ENCODE measurements at places on chromosomes 2 and 18.

GRCh38 chr2:166560022-166560421 is 66.0 kb upstream of the SCN7A start:
- DNase-seq, result no peak

GRCh38 chr2:7703048-7703447 is 785.8 kb downstream of the RNF144A start:
- no peak for DNase-seq

- no peak for DNase-seq
Measured at GRCh38 chr2:223578846-223579245, 23.3 kb downstream of the SCG2 start.

- DNase-seq, result no peak
Measured at GRCh38 chr2:176085120-176085788, 1.5 kb upstream of the EVX2 start.

DNA sequence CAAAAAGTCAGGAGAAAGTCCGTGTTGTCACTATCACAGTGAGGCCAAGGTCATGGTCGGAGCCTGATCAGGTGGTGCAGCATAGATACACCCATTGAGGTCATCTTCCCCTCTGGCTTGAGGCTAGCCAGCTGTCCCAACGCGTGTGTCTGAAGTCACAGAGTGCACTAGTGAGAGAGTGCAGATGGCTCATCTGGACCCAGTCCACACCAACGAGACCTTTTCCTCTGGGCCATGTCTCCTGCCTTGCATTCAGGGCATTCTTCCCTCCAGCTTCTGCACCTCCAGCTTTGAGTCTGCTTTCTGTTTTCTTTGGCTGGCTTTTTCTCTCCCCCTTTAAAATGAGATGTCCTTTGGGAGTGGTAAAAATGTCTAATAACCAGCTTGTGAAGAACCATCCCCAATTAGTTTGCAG is 146.9 kb downstream of the TDRD15 start:
- DNase-seq, result no peak

GRCh38 chr2:205161156-205161839 is 521.0 kb upstream of the NRP2 start:
- DNase-seq, result no peak

GRCh38 chr18:13446610-13447461 is 228.3 kb downstream of the LDLRAD4 start:
- peak; percentile 68 for DNase-seq

GRCh38 chr2:41741951-41742595 is 305.7 kb upstream of the PKDCC start:
- DNase-seq, result no peak

GRCh38 chr2:241842067-241842415 is 16.7 kb downstream of the PDCD1 start:
- DNase-seq, result no peak

DNA sequence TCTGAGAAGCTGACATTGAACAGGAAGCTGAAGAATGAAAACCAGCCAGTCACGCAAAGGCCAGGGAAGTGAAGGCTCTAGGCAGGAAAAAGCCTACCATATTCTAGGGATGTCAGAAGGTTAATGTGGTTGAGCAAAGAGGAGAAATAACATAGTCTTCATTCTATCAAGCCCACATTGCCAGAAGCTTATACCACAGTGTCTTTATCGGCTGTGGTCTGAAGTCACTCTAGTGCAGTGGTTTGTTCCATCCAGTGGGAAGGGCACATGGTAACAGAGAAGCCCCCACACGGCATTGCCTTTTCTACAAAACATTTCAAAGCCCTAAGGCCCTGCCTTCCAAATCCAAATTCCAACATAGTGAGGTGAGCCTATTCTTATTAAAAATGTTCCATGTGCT is 311.3 kb downstream of the TNS1 start:
- no peak for DNase-seq

- DNase-seq, result no peak
Measured at GRCh38 chr2:99217929-99218501, 37.0 kb downstream of the MRPL30 start.

- no peak for DNase-seq
Measured at GRCh38 chr2:65605058-65605742, 172.8 kb upstream of the SPRED2 start.

- DNase-seq, result peak; percentile 42
Measured at GRCh38 chr2:147500229-147500628, 344.6 kb upstream of the ACVR2A start.

GRCh38 chr2:105244451-105244850 is 2.9 kb downstream of the GPR45 start:
- no peak for DNase-seq

- DNase-seq, result no peak
Measured at GRCh38 chr2:198382811-198383210, 578.4 kb downstream of the PLCL1 start.

GRCh38 chr2:158094487-158095092 is 7.1 kb upstream of the UPP2 start:
- no peak for DNase-seq

DNA sequence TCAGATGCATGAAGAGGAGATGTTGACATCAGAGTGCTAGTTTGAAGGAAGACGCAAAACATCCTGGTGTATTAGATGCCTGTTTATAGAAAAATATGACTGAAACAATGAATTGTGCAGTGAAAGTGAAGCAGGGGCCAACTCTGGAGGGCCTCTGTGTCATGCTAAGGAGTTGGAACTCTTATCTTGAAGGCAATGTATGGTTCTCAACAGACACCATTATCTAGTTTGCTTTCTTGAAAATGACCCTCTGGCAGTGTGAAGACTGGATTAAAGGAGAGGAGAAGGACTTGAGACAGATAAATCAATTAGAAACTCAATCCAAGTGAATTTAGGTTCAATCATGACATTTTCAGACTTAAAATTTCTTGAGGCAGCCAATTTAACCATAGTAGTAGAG is 63.1 kb downstream of the ITGA4 start:
- DNase-seq, result no peak

GRCh38 chr2:229852565-229852964 is 69.2 kb downstream of the TRIP12 start:
- DNase-seq, result peak; percentile 80

DNA sequence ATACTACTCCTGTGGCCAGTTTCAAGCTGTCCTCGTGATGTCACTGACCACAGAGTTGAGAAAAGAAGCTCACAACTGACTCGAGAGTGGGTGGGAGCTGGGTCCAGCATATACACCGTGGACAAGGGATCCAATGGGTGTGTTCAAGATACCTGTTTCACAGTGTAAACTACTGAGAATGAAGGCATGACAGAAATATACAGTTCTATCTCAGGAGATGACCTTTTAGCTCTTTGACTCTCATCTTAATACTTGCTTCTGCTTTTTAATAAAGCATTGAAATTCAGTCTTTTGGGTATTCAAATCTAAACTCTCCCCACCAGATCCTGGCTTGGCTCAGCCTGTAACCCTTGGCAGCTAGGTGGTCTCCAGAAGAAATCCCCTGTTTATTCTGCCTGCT is 130.1 kb downstream of the MAP2 start:
- no peak for DNase-seq

DNA sequence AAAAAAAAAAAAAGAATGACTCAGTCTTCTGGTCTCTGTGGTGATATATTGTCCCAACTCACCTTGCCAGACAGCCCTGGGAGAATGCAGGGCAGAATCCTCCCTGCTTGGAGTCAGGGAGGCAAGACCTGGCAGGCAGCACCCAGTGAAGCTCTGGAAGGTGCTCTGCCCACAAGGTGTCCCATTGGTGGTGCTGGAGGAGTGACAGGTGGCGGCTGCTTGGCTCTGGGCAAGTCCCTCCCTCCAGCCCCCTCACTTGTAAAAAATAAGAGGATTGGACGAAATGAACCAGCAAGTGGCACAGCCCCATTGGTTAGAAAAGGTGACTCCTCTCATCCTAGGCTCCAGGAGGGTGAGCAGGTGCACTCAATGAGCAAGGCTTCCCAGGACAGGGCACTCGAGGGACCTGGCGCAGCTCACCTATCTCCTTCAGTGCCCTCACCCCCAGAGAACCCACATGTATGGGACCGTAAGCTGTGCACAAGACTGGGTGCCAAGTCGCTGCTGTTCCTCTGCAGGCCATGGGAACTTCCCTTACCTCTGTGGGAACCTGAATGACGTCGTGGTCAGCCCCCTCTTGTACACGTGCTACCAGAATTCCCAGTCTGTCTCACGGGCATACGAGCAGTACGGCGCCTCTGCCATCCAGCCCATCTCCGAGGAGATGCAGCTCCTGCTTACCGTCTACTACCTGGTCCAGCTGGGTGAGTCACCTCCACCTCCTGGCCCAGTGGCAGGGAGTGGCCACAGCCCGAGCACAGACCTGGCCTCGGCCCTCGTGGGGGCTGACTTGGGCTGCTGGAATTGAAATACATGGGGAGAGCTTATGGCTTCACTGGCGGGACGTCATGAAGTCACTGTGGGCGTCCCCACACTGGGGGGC is 54.6 kb downstream of the GREB1 start:
- DNase-seq, result no peak

- no peak for DNase-seq
Measured at GRCh38 chr2:192390401-192390800, 195.7 kb upstream of the TMEFF2 start.

- DNase-seq, result peak; percentile 75
Measured at GRCh38 chr2:127388423-127389164, 819 bp upstream of the MAP3K2 start.

- DNase-seq, result no peak
Measured at GRCh38 chr18:8529609-8530008, 79.6 kb upstream of the RAB12 start.

GRCh38 chr2:105812180-105813044 is 67.7 kb downstream of the NCK2 start:
- no peak for DNase-seq

GRCh38 chr2:224198436-224198835 is 159.3 kb upstream of the SERPINE2 start:
- no peak for DNase-seq

DNA sequence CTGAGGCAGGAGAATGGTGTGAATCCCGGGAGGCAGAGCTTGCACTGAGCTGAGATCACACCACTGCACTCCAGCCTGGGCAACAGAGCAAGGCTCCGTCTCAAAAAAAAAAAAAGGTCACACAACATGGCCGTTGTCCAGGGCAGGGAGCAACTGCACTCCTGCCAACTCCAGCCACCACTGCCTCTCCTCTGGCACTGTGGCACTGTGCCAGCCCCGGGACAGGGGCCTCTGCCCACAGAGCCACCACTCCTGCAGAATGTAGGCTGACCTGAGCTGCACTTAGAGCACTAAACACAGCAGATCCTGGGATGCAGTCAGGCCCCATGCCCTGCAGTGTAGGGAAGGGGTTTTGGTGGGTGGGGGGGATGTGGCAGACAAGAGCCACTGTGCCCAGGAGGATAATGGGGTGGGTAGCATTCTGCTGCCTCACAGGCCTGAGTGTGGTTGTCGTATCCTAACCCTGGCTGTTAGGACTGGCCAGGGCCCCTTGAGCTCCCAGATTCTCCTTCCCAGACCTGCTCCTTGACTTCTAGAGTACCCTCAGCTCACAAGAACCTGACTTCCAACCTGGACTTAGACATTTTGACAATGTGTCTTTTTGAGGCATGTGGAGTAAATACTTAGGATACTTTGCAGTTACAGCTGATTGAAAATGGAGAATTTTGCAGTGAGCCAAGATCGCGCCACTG is 69.4 kb upstream of the SH3RF3 start:
- DNase-seq, result no peak

GRCh38 chr2:156333274-156333950 is 891 bp upstream of the NR4A2 start:
- no peak for DNase-seq

GRCh38 chr2:99562516-99562915 is 72.7 kb upstream of the REV1 start:
- DNase-seq, result no peak

DNA sequence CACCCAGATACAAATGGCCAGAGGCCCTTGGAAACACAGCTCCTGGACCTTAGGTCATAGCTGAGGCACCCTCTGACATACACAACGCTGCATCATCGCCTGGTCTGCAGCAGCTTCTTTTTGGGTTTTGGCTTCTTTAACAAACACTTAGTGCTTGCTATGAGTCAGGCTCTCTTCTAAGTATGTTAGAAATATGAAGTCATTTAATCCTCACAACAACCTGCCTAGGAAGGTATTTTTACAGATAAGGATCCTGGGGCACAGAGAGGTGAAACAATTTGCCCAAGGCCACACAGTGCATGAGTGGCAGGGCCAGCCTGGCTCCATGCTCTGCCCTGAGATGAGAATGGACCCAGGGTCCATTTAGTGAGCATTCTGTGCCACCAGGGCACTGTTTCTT is 96.6 kb downstream of the TMEM17 start:
- peak; percentile 5 for DNase-seq

GRCh38 chr2:9001778-9002177 is 1.7 kb downstream of the MBOAT2 start:
- no peak for DNase-seq

GRCh38 chr2:240728827-240729226 is 37.2 kb downstream of the AQP12A start:
- no peak for DNase-seq

DNA sequence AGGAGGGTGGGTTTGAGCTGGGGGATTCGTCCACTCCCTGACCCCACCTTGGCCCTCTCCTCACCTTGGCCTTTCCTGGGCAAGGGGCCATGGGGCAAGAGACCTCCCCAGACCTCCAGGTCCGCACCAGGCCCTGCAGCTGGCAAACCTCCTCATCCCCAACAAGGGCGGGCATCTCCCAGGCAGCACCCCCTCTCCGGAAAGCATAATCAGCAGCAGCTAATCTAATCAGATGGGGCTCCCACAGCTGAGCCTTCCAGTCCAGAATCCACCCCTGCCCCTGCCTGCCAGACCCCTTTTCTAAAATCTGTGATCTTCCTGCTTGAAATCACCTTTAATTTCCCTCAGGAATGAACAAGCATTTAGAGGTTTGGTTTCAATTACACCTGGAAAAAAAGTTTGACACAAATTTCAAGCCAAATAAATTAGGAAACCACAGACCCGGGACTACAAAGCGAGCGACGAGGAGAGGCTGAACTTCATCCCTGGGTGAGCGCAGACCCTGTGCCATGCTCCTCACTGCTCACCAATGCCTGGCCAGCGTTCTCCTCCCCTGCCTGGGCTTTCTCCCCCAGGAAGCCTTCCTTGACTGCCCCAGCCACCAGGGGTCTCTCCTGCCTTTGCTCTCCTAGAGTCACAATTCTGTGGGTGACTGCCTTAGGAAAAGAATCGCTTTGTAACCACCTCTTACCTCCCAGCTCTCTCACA is 143.0 kb upstream of the MYCN start:
- DNase-seq, result no peak

- peak; percentile 85 for DNase-seq
Measured at GRCh38 chr2:157420771-157421323, 23.0 kb downstream of the CYTIP start.

- DNase-seq, result no peak
Measured at GRCh38 chr2:135093670-135094330, 41.7 kb downstream of the RAB3GAP1 start.

Measured in activated CD4-positive, alpha-beta T cell treated with anti-CD3 and anti-CD28 coated beads, Interleukin-10, Interleukin-2, amounts not matched to agents 100 ng/mL and 50 ng/mL, durations not matched to agents 16 hours and 8 hours (primary cell).